ENCODE measurements at places on chromosomes 3 and 15. TPM values are rescaled to one million over a fixed set of nuclear protein-coding genes. Genes with fewer than 3 reads are reported as not detected.

DNA sequence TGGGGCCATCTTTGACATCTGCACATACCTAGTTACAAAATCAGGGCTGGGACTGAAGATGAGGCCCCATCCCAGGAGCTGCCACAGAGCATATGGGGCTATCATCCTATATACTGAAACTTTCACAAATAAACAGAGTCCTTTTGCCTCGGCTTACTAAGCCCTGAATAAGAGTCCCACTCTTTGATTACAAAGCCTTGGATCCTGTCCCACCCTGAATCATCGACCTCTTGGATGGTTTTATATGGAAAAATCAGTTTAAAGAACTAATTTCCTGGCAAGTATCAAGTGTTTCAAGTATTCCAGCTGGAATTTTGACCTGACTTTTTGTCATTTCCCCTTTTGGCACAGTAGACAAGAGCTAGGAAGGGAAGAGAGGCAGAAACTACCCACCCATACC is 331.3 kb upstream of the FRG2C start:
- DNase-seq = no peak

GRCh38 chr3:141796081-141796888 is 33.1 kb downstream of the GRK7 start:
- peak; percentile 56 for DNase-seq

GRCh38 chr3:161393310-161393709 is 22.0 kb upstream of the SPTSSB start:
- no peak for DNase-seq

Gene DVL3
- 99.2 TPM for total RNA-seq

GRCh38 chr15:101191242-101191641 is 60.6 kb downstream of the CHSY1 start:
- DNase-seq = no peak

- no peak for DNase-seq
Observed at GRCh38 chr3:122481390-122481789, 33.3 kb downstream of the KPNA1 start.

DNA sequence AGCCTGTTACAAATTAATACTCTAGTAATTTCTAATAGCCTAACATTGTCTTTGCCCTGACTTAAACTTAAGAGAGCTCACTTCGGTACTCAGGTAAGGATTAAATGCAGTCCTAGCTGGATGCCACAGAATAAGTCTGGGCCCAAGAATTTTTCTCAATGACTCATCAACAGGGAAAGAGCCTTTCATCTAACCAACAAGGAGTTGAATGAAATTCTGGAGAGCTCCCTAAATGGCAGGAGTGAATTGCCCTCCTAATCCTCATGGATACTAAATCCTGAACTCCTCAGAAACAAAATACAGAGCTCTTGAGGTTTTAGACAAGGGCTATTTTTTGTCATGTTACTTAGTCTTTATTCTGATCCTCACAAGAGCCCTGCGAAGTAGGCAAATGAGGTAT is 159.5 kb downstream of the PLCH1 start:
- DNase-seq = no peak

Gene TTC21A
- total RNA-seq = 13.4 TPM

DNA sequence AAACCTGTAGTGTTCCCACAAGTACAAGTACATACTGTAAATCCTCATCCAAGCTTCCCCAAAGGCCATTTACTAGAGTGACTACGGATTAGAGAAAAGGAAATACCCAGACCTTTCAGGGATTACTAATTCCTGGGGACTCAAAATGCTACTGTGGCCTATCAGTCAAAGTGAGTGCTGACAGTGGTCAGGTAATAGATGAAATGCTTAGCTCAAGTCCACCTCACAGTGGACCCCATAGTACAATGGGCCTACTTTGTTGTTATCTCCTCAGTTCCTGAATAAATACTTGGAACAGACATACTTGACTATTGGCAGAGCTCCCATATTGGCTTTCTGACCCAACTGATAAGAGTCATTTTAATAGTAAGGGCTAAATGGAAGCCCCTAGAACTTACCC is 61.6 kb downstream of the MAP4 start:
- DNase-seq = peak; percentile 13

Gene NRG4
- not detected for total RNA-seq

GRCh38 chr3:14154895-14155440 is 23.4 kb downstream of the XPC start:
- no peak for DNase-seq

GRCh38 chr3:94241986-94242385 is 179.1 kb downstream of the NSUN3 start:
- no peak for DNase-seq

DNA sequence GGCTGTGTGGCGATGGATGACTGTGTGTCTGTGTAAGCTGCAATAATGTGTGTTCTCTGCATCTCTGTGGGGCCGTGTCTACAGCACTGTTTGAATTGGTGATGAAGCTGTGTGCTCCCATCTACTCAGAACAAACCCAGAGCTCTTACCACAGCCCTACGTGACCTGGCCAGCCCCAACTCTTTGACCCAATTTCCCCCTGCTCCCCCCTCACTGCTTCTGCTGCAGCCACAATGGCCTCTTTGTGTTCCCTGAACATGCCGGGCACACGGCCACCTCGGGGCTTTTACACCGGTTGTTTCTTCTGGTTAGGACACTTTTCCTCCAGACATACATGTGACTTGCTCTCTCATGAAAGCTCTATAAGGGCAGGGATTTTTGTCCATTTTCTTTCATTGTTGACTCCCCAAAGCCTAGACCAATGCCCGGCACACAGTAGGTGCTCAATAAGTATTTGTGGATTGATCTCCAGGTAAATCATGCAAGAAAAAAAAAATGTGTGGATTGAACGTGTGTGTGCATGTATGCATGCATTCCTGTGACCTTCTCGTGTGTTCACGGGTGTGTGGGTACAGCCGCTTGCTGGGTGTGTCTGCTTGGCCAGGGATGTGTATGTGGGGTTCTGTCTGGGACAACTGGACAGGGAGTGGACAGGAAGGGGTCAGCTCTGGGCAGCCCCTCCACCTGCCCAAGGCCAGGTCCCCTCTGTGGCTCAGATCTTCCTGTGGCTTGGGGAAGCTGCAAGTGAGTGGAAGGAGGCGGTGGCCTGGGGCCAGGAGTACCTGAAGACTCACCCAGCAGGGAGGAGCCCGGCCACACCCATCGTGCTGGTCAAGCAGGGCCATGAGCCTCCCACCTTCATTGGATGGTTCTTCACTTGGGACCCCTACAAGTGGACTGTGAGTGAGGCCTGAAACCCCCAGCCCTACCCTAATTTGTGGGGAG is 14.8 kb downstream of the VILL start:
- no peak for DNase-seq

- DNase-seq = no peak
Observed at GRCh38 chr3:37588758-37589157, 272.9 kb upstream of the CTDSPL start.

Gene RLBP1
- not detected for total RNA-seq

DNA sequence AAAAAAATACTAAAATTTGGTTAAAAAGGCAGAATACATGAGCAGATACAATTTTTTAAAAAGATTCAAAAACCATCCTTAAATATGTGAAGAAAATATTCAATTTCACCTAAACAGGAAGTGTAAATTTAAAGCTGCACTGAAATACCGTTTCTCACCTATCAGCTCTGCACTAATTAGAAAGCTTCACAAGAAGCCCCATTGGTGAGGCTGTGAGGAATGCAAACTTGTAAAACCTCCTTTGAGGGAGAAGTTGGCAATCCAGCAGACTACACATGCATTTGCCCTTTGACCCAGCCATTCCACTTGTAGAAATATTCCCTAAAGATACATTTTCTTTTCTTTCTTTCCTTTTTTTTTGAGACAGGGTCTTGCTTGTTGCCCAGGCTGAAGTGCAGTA is 18.8 kb downstream of the BLM start:
- no peak for DNase-seq

GRCh38 chr3:16476636-16477035 is 36.9 kb downstream of the RFTN1 start:
- DNase-seq = no peak

DNA sequence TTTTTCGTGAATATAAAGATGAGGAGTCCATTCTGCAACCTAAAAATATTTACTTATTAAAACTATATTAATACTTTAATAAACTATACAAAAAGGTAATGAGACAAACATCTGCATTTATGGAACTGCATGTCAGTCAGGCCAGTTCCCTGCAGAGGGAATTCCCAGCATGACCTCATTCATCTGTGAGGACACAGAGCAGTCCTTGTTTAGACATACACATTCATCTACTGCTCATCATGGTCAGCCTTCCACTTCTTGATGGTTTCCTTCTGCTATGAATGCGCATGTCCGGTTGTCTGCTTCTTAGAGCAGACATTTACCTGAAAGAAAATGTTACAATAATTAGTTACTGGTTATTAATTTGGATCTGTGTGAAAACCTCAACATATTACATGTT is 3.3 kb upstream of the ACTR8 start:
- DNase-seq = no peak

DNA sequence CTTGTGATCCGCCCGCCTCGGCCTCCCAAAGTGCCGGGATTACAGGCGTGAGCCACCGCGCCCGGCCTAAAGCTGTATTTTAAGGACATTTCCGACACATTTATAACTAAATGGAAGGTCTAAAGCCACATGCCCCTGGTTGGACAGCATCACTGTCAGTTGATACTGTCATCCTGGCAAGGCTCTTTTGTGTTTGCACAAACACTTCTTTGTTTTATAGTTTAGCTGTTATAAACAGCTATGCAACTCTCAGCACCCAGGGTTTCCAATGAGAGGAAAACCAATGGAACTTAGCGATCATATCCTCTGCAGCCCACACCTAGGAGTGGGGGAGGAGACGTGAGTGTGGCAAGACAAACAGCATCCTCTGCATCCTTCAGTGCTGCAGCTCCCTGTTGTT is 19.7 kb downstream of the NIPA1 start:
- no peak for DNase-seq

Gene SLC22A14
- total RNA-seq = 0.46 TPM

GRCh38 chr3:154783061-154783460 is 297.1 kb upstream of the MME start:
- no peak for DNase-seq

DNA sequence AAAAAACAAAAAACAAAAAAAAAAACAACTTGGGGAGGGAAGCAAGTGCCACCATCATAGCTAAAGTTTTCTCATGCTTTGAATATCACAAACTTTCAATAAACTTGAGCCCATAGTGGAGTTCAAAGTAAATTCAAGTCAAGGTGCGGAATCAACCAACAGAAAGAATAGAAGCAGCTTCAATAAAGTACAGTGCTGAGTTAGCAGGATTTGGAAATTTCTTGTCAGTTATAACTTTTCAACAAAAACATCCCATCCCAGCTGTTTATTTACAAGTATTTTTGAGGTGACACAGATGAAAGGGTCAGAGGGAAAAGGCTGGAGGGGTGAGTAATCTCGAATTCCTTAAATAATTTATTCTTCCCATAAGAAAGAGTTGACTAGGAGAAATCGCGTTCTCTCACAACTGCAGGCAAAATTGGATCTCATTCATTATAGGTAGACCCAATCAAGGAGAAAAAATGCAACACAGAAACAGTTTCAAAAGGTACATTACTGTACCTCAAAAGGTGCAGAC is 477.4 kb upstream of the RASGRP1 start:
- DNase-seq = no peak

GRCh38 chr3:72006631-72007556 is 221.9 kb upstream of the PROK2 start:
- no peak for DNase-seq

Gene COL8A1
- 3.7 TPM for total RNA-seq

Gene SOX14
- total RNA-seq = not detected

DNA sequence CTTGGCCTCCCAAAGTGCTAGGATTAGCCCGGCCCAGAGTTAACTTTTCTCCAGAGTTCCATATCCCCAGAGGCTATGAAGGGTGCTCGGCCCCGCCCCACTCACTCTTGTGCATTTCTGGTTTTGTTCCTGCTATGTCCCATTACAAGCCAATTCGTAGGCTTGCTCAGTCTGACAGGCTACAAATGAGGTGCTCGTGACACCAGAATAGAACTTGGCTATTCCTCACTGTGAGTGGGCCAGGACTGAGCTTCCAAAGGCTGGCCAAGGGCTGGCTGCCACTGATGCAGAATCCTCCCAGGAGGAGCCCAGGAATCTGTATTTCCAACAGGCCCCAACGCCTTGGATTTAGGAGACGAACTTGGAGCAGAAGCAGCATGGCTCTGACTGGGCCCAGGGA is 282.7 kb upstream of the C2CD4B start:
- DNase-seq = no peak

Gene APPL1
- 39.9 TPM for total RNA-seq

DNA sequence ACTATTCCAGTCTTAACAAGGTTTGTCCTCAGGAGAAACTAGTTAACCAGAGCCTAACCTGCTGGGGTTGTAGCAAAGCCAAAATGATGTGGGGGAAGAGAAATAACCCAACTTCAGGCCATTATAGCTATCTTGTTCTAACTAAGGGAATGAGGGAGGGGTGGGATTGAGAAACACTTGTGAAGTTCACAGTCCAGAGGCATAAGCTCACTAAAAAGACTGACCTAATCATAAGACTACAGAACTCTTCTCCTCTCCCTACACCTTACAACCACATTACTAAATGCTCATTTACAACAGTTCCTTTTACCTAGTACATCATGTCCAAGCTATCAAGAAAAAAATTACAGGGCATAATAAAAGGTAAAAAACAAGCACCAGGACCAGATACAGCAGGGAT is 52.8 kb downstream of the UBE3A start:
- no peak for DNase-seq

DNA sequence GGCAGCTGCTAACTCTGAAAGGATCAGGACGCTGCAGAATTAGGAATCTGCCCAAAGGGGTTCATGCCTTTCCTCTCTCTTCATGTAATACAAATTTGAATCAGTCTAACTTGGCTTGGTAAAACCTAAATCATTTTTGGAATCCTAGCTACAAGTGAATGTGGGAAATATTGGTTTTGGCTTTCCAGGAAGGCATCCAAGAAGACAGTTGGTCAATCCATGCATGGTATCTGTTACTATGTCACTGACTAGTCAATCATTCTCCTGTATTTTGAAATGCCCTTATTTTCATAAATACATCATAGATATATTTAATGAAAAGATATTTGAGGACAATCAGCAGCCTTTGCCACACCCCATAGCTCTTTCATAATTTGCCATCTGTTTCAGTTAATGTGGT is 7.5 kb upstream of the PLS1 start:
- DNase-seq = no peak

Gene WDR49
- 0.32 TPM for total RNA-seq

Gene ARRDC4
- 28.3 TPM for total RNA-seq

DNA sequence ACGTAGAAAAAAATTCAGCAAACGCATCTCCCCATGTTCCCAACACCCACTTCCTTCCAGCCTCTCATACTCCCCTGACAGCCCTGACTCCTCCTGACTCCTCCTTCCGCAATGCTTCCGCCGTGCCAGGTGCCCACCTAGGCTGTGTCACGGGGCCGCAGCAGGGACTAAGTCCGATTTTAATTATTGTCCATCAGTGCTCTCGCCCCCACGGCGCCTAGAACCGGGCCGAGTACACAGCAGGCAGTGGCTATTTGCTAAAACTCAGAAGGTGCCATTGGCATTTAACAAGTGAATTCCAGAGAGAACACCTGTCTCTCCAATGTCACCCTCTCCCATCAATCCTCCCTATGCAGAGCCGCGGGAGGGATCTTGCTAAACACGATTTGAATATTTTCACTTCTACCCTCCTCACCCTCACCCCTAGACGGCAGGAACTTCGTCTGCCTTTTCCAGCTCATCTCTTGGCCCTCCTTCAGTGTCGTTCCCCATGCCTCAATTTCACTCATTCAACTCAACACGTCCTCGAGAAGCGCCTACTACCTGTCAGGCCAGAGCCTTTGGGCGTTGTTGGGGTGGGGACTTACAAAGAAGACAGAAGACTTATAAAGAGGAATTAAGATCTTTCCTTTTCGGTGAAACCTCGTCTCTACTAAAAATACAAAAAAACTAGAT is 11.5 kb upstream of the SHF start:
- DNase-seq = no peak
